ENCODE measurements at places on chromosomes 5 and 9.

DNA sequence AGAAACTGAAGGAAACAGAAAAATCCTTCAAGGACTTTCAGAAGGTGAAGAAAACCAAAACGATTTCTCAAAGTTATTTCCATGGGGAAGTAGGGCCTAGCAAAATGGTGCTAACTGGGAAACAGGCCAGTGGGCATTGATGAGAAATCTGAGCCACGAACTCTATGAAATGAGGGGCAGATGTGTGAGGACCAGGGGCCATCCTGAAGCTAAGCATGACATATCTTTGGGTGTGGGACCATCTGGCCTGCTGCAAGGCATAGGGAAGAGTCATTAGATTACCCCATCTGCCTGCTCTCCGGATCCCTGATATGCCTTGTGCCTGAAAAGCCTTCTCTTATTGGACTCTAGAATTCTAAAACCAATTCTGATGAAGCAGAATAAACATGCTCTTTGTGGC is 143.8 kb downstream of the PALM2AKAP2 start:
- no peak for DNase-seq

DNA sequence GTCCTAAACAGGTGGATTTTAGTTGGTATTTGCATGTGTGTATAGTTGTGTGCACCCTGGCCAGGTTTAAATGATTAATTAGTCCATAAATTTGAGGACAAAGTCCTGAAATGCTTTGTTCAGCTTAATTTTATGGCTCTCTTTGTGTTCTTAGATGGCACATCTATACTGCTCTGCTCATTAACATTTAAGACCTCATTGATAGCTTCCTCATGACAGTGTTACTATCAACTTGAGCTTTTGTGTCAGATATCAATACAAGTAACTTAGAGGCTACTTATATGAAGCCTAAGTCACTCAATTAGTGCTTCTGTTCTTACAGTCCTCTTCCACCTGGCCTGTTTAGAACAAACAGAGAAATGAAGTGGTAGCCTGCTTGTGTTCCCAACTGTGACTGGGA is 240.9 kb downstream of the TRPM3 start:
- DNase-seq, result no peak

DNA sequence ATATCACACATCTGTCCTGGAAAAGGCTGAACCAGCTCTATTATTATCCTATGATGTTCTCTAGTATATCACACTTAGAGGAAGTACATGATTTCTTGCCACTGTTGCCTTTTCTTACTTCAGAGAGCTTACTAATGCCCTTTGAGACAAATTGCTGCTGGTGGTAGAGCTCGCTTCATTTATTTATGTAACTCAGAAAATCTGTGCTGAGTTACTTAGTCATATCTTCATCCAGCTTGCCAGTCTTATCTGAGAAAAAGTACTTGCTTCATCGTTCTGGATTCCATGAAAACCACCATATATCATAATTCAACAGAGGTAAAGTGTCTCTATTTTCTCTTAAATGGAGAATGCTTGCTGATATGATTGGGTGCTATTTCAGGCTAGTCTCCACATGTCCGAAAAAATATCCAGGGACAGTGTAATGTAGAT is 26.6 kb downstream of the PTPDC1 start:
- no peak for DNase-seq

DNA sequence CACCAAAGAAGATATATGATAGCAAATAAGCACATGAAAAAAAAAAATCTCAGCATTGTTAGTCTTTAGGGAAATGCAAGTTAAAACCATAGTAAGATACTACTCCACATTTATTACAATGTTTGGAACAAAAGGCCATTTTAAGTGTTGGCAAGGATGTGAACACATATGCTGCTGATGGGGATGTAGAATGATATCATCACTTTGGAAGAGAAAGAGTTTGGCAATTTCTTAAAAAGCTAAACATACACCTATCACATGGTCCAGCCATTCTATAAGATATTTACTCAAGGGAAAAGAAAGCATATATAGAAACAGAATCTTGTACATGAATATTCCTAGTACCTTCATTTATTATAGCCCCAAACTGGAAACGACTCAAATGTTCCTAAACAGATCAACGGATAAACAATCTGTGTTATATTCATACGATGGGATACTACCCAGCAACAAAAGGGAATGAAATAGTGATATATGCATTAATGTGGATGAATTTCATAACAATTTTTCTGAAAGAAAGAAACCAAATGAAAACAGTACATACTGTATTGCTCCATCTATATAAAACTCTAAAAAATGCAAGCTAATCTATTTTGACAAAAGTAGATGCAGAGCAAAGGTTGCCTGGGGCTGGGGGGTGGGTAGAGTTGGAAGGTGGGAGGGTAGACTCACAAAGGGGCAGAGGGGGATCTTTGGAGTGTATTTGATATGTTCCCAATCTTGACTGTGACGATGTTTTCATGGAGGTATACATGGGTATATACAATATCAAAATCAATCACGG is 45.7 kb upstream of the SMAD5 start:
- DNase-seq, result no peak

GRCh38 chr5:881551-881935 is 11.1 kb downstream of the BRD9 start:
- DNase-seq, result no peak

GRCh38 chr9:72383978-72384709 is 19.1 kb upstream of the ZFAND5 start:
- no peak for DNase-seq

- DNase-seq, result no peak
These were observed 44.8 kb downstream of the PRRC1 start for GRCh38 chr5:127562252-127562651.
